Stimulated activated CD4-positive, alpha-beta T cell treated with anti-CD3 and anti-CD28 coated beads, Interleukin-1b, Interleukin-23, amount 100 ng/mL, for 48 hours (primary cell): ENCODE measurements at places on chromosomes 16 and 17.

GRCh38 chr17:35022536-35023063, 40.9 kb downstream of the RFFL start:
- peak; percentile 83 for DNase-seq

DNA sequence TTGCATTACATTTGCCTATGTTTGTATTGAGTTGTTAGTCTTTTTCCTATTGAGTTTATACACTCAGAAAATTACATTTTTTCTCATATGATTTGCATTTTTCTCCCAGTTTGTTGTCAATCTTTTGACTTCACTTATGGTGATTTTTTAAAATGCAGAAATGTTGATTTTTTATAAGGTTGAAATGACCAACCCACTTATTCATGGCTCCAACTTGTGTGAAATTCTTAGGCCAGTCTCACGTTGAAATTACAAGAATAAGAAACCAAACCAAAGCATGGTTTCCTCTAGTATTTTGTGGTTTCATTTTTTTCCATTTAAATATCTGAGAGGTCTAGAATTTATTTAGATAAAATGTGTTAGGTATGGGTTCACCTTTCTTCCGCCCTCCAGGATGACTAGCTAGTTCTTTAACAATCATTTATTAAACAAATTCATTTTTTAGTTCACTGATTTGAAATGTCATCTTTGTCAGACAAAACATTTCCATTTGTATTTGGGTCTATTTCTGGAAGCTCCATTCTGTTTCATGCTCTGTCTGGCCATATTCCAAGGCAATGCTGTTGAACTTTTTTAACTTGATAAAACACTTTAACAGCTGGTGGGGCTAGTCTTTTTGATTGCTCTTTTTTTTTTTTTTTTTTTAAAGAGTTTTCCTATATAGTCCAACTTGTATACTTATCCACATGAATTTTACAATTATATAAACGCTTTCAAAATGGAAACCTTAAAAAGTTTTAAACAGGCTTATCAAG, 40.0 kb downstream of the FAM20A start:
- DNase-seq: no peak

- DNase-seq: no peak
Observed at GRCh38 chr16:68234188-68235107, 1.5 kb downstream of the ESRP2 start.

- no peak for DNase-seq
Observed at GRCh38 chr16:49650603-49651002, 205.3 kb downstream of the ZNF423 start.

DNA sequence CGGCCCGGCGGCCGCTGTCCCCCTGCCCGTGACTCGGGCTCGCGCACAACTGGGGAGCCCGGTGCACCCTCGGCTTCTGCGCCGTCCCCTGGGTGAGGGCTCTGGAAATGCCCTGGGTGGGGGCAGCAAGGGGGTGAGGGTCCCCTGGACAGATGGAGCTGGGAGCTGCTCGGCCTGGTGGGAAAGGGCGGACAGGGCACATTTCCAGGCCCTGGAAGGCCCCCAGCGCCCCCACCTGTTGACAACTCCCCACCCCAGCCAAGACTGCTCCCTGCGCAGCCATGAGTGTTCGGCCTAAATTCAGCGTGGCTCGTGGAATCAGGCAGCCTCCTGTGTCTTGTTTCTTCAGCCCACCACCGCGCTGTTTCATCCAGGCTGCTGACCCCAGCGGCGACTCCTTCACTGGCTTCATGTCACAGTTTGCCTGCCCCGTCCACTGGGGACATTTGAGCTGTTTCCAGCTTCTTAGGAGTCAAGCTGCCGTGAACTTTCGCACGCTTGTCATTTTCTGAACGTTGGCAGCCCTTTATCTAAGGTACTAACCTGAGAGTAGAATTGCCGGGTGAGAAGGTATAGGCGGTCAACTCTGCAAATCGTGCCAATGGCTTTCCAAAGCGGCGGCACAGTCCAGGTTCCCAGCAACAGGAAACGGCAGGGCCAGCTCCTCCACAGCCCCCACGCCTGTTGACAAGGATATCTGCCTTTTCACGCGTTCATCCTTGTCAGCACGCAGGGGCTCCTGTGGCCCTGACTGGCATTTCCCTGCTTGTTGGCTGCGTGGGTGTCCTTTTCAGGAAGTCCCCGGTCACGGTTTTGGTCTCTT, 895 bp downstream of the UTS2R start:
- no peak for DNase-seq

DNA sequence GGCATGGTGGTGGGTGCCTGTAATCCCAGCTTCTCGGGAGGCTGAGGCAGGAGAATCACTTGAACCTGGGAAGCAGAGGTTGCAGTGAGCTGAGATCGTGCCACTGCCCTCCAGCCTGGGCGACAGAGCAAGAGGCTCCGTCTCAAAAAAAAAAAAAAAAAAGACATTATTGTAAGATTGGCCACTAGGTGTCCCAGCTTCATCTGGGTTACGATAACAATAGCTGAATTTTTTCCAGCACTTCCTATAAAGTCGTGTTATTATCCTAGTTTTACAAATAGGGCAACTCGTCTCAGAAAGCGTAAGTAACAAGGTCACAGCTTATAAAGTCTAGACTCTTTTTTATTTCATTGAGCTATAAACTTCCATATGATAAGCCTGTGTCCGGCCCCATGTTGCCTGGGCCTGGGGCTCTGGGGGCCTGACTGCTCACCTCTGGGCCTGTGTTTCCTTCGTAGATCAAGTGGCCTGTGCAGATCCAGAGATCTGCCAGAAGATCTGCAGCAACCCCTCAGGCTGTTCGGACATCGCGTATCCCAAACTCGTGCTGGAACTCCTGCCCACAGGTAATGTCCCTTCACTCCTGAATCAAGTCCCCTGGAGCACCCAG, 60.5 kb downstream of the SLC5A11 start:
- DNase-seq: no peak

GRCh38 chr17:1959871-1960544, 65.1 kb downstream of the RTN4RL1 start:
- no peak for DNase-seq

GRCh38 chr17:39996800-39997199, 16.2 kb downstream of the PSMD3 start:
- DNase-seq: no peak

GRCh38 chr17:9897372-9897968, 7.6 kb downstream of the RCVRN start:
- no peak for DNase-seq

DNA sequence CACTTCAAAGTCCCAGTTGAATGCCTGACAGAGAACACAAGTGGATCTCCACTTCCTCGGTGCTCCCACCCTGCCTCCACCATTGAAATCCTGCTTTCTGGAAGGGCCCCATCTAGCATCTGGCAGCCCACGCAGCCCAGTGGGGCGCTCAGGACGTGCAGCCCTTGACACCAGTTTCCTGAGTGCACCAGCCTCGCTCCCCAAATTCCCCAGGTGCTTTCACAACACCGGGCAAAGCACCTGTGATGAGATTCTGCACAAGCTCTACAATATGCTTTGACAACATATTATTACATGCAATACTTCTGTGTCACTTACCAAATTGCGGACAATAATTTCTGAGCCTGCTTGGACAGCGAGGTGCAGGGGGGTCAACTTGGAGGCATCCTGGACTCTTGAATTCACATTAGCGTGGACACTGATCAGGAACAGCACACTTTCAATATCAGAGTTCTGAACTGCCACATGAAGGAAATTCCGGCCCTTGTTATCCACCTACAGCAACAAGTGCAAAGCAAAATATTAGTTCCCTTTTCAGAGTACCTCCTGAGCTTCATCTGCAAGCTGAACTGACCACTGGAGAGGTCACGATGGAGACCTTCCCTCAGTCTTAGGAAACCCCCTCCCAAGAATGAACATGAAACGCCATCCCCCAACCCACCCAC, 33.9 kb downstream of the CYB5D2 start:
- no peak for DNase-seq

- DNase-seq: no peak
Observed at GRCh38 chr16:87322360-87322759, 5.2 kb upstream of the C16orf95 start.
